ENCODE measurements at places on chromosomes 1 and 21.

DNA sequence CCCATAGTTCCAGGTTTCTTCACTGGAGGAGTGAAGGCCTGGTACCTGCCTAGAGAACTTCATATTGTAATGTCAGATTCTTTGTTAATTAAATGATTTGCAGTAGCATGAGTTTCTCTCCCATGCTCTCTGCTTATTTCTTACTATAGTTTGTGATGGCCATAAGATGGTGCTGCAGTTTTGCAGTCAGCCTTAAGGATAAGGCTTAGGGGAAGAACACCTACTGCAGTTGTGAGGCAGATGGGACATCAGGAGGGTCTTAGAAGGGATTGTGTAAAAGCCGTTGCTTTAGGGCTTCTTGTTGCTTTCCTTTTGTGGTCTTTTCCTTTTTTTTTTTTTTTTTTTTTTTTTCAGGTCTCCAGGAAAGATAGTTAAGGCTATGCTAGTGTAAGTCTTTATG, 61.8 kb downstream of the MACF1 start:
- DNase-seq: no peak

GRCh38 chr1:103058391-103058790, 49.9 kb downstream of the COL11A1 start:
- DNase-seq: no peak

DNA sequence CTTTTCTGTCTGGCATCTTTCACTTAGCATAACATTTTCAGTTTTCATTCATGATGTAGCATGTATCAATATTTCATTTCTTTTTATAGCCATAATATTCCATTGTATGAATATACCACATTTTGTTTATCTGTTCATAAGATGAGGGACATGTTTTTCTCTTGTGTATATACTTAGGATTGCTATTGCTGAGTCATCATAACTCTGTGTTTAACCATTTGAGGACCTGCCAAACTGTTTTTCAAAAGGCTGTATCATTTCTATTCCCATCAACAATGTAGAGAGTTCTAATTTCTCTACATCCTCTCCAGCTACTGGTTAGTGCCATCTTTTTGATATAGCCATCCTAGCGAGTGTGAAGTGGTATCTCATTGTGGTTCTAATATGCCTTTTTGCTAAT, 26.2 kb downstream of the MPZL1 start:
- DNase-seq: no peak

GRCh38 chr1:180609643-180610555, 21.9 kb upstream of the XPR1 start:
- DNase-seq: no peak

GRCh38 chr1:198465201-198466144, 75.0 kb downstream of the ATP6V1G3 start:
- no peak for DNase-seq

GRCh38 chr1:237619553-237619952, 271.2 kb downstream of the ZP4 start:
- no peak for DNase-seq

GRCh38 chr1:84603223-84603622, 29.0 kb upstream of the CTBS start:
- no peak for DNase-seq

GRCh38 chr1:43427524-43427923, 26.2 kb downstream of the HYI start:
- DNase-seq: no peak

DNA sequence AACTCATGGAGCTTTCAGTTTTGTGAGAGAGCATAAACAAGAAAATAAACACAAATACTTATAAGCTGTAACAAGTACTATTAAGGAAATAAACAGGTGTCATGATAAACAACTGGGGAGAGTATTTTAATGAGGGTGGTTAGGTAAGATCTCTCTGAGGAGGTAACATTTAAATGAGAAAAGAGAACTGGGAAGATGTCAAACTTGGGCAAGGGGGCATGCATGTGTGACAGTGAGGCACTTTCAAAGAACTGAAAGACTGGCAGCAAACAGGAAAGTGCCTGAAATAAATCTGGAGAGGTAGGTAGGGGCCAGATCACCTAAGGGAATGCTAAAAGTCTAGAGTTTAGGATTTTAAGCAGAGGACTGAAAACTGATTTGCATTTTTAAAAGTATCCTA, 37.8 kb downstream of the NSL1 start:
- no peak for DNase-seq

- DNase-seq: no peak
Measured at GRCh38 chr1:183889095-183889494, 84.2 kb downstream of the RGL1 start.

- no peak for DNase-seq
Measured at GRCh38 chr1:242209063-242209462, 210.2 kb upstream of the MAP1LC3C start.

- DNase-seq: no peak
Measured at GRCh38 chr1:71193153-71193552, 112.3 kb upstream of the ZRANB2 start.

DNA sequence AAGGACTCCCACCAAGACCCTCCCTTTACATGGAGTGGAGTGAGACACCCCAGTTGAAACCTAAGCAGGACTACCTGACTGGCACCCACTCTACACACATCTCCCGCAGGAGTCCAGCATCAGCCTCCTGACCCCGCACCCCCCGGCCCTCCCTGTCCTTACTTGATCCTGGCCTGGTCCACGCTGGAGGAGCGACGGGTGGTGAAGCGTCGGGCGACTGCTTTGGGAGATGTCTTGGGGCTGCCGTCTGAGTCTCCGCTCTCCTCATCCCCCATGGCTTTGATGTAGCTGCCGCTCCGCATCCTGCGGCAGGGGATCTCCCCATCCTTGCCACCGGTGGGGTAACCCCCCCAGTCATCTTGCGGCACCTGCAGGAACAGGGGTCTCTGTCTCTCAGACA, 29.5 kb downstream of the DLGAP3 start:
- DNase-seq: no peak

GRCh38 chr1:77768006-77768405, 8.4 kb upstream of the USP33 start:
- no peak for DNase-seq

GRCh38 chr1:206982216-206982615, 12.0 kb upstream of the FCAMR start:
- peak; percentile 32 for DNase-seq

- no peak for DNase-seq
Measured at GRCh38 chr21:33684068-33684467, 41.8 kb downstream of the ITSN1 start.

GRCh38 chr1:215215846-215216245, 133.3 kb downstream of the KCNK2 start:
- DNase-seq: no peak

GRCh38 chr1:119027759-119028158, 39.6 kb upstream of the TBX15 start:
- no peak for DNase-seq

- no peak for DNase-seq
Measured at GRCh38 chr1:119885903-119886783, 10.2 kb downstream of the ADAM30 start.

DNA sequence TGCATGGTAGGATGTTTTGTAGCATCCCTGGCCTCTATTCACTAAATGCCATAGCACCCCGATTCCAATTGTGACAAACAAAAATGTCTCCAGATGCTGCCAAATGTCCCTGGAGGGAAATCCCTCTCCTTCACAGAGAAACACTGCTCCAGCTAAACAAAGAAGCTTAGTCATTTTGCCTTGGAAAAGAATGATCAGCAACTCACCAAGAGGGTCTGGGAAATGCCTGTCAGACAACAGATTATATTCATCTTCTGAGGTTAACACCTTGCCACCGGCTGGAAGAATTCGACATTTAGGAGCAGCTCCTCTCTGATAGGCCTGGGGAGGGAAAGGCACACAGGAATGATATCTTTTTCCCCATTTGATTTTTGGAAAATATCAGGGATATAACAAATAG, 84.4 kb downstream of the NIBAN1 start:
- no peak for DNase-seq
